ENCODE measurements at places on chromosomes 11 and 22.

- DNase-seq: no peak
Observed at GRCh38 chr11:134164490-134165370, 59.0 kb downstream of the NCAPD3 start.

DNA sequence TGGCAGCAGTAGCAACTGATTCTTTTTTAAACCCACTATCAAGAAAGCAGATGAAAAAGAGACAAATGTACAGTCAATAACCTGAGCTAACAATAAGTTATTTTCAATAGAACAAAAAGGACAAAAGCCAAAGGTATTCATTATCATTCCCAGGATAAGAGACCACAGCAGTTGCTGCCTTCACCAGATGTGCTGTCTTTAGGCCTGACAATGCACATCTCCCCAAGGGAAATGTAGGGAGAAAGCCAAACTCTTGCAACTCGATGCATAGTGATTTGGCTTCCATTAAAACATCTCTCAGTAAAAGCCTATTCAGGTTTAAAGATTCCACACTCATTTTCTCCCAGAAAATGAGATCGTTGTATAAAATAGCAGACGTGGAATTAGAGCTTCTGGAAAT, 210.7 kb downstream of the METTL15 start:
- no peak for DNase-seq

DNA sequence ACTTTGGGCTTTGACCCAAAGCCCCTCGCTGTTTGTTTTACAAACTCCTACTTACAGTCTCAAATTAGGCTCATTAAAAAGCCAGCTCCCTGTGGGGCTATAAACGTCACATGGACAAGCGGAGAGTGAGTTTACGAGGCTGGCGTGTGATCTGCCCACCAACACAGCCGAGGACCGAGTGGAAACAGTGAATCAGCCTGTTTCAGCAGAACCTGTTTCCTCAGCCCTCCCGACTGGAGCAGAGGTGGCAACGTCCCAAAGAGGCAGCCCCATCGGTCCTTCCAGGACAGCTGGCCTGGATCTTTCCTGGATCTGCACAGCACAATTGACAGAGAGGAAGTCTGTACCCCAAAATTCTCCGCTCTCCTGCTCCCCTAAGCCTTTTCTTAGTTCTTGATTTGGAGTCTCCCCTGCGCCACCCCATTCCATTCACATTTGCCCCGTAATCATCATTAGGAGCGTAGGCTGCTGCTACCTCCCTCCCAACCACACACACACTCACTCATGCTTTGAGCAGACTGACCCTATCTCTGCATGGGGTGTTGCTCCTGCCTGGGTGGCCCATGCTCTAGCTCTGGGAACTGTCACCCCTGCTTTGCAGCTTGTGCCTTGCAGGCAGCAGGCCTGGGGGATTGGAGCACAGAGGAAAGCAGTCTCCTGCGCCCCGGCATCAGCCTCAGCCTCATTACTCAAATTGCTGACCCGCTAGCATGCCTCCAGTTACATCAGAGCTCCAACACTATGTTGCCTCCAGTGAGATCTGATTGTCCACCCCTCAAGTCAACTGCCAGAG, 117.8 kb downstream of the NAT10 start:
- no peak for DNase-seq

GRCh38 chr22:40651057-40651456, 14.5 kb upstream of the MRTFA start:
- DNase-seq: no peak

DNA sequence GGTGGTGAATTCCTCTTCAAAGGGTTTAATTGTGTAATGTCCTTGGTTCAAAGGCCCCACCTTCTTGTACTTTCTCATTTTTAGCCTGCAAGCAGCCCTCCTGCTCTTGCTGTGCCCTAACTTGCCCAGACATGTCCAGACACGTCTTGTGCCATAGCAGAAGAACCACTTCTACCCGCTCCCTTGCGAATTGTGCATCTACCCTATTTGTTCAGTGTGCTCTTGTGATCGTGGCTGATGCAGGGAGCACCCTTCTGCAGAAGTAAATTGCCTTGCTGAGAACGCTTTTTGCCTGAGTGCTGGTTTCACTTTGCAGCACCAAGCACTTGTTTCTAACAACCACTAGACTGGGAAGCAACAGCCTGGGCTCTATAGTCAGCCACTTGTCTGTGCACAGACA, 249.4 kb downstream of the SBF2 start:
- DNase-seq: no peak

DNA sequence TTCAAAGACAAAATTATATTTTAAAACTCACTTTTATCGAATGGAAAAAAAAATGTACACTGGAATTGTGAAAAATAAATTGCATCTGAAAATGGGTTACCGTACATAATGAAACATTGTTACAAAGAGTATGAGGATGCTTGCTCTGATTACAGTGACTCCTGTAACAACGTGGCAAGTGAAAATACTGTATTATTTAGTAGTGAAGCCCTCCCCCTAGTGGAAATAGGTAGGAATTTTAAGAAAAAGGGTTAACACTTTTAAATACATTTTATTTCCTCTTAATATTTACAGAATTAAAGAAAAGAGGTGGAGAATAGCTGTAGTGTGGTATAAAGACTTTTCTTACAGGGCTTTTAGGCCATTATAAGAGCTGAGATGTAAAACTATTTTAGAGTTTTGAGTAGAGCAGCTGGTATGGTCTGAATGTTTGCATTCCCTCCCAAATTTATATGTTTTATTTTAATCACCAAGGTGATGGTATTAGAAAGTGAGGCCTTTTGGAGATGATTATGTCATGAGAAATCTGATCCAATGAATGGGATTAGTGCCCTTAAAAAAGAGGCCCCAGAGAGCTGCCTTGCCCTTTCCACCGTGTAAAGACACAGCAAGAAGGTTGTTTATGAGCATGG, 25.2 kb downstream of the FAM76B start:
- DNase-seq: no peak

Measured in stimulated activated CD4-positive, alpha-beta T cell treated with anti-CD3 and anti-CD28 coated beads, Interleukin-4, amount 100 ng/mL, for 24 hours (primary cell).